ENCODE measurements at places on chromosomes 16 and 17.

- H3K27me3 ChIP-seq: no peaks in the 10 kb centered on the region
- no peak overlapping the region for H3K4me3 ChIP-seq
- no peak for DNase-seq
- no peaks in the 10 kb centered on the region for H3K36me3 ChIP-seq
- no peaks in the 10 kb centered on the region for H3K4me1 ChIP-seq
- no peak overlapping the region for H3K27ac ChIP-seq
Measured at GRCh38 chr16:47949714-47950113, 206.1 kb downstream of the ABCC12 start.

- H3K4me1 ChIP-seq: peaks cover under 1% of the 10 kb centered on the region
- no peak overlapping the region for H3K27ac ChIP-seq
- no peak for DNase-seq
- no peaks in the 10 kb centered on the region for H3K27me3 ChIP-seq
- H3K36me3 ChIP-seq: no peaks in the 10 kb centered on the region
Measured at GRCh38 chr16:84348386-84348888, 19.9 kb upstream of the ATP2C2 start.

DNA sequence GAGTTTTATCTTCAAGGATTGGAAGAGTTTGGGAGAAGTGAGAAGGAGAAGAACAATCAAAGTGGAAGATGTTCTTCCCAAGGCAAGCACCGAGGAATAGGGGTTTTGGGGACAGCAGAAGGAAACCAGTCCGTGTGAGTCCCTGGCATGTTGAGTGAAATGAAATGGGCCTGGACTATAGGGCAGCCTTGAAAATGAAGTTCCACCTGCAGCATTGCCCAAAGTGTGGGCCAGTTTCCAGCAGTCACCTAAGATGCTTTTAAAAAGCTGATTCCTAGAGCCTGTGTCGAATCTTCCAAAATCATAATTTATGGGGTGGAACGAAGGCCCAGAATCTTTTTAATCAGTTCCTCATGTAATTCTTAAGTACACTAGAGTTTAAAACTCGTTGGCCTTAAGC, 59.9 kb upstream of the DNAH9 start:
- no peaks in the 10 kb centered on the region for H3K27me3 ChIP-seq
- H3K27ac ChIP-seq: no peak overlapping the region
- H3K36me3 ChIP-seq: no peaks in the 10 kb centered on the region
- no peak overlapping the region for H3K4me3 ChIP-seq
- no peaks in the 10 kb centered on the region for H3K4me1 ChIP-seq

GRCh38 chr17:27530764-27531391, 74.6 kb downstream of the KSR1 start:
- no peaks in the 10 kb centered on the region for H3K27me3 ChIP-seq
- H3K36me3 ChIP-seq: no peaks in the 10 kb centered on the region
- H3K27ac ChIP-seq: peak overlapping the region; percentile 59
- H3K4me1 ChIP-seq: peaks cover 59% of the 10 kb centered on the region
- no peak overlapping the region for H3K4me3 ChIP-seq

DNA sequence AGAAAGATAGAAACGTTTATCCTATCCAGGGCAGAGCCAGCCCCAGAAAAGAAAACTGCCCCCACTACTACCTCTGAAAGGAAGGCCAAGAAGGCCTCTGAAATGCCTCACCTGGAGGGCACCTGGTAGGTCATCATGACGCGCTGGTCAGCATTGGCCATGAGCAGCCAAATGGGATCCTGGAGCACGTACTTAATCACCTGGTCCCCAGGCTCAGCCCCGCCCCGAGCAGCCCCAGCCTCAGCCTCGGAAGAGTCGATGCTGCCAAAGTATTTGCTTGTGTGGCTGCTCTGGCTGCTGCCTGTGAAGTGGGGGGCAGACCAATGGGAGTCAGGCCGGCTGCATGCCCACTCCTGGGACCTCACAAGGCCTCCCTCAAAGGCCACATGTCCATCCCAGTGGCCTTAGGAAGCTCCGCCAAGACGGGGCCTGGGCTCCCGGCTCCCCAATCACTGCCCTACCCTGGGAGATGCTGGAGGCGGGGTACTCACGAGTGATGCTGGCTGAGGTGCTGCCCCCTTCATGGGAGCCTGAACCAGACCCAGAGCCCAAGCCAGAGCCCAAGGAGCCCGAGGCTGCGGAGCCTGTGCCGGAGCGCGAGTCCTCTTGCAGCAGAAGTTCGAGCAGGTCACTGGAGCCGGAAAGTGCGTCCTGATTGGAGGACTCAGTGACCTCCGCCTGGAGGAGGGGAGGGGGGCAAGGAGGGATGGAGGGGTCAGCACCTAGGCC, 9.9 kb downstream of the PER1 start:
- H3K4me1 ChIP-seq: peaks cover 6% of the 10 kb centered on the region
- H3K36me3 ChIP-seq: no peaks in the 10 kb centered on the region
- no peak overlapping the region for H3K27ac ChIP-seq
- H3K4me3 ChIP-seq: no peak overlapping the region

DNA sequence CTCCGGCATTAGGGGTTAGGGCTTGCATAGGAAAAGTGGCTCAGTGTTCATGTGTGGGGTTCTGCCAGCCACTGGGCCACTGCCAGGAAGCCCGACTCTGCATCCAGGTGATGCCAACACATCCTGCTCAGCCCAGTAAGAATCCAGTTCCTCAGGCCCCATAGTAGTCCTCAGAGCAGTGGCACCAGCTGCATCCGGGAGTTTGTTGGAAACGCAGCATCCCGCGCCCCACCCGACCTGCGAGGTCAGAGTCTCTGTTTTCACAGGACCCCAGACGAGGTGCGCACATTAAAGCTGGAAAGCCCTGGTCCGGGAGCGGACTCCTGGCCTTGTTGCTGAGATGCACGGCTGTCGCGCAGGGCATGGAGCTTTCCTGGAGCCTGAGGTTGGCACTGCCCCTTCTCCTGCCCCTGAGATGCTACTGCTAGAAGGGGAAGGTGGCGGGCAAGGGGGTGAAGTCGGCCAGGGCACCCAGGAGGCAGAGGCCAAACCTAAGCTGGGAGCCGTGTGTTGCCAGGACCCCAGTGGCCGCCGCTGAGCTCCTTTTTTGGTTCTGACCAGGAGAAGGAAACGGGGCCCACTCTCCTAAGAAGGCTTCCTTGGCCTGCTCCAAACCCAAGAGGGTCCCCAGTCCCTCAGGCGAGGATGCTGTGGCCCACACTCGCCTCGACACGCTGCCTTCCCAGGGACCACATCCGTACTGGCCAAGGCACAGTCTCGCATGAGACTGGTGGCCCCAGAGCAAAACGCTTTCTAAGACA, 44.4 kb downstream of the NOS2 start:
- no peak for DNase-seq
- no peaks in the 10 kb centered on the region for H3K4me1 ChIP-seq
- H3K27me3 ChIP-seq: peaks cover 20% of the 10 kb centered on the region
- no peaks in the 10 kb centered on the region for H3K36me3 ChIP-seq

- H3K4me3 ChIP-seq: no peak overlapping the region
- no peak for DNase-seq
- no peak overlapping the region for H3K27ac ChIP-seq
- H3K4me1 ChIP-seq: no peaks in the 10 kb centered on the region
- no peaks in the 10 kb centered on the region for H3K27me3 ChIP-seq
Measured at GRCh38 chr17:40777459-40777858, 4.9 kb downstream of the KRT27 start.

DNA sequence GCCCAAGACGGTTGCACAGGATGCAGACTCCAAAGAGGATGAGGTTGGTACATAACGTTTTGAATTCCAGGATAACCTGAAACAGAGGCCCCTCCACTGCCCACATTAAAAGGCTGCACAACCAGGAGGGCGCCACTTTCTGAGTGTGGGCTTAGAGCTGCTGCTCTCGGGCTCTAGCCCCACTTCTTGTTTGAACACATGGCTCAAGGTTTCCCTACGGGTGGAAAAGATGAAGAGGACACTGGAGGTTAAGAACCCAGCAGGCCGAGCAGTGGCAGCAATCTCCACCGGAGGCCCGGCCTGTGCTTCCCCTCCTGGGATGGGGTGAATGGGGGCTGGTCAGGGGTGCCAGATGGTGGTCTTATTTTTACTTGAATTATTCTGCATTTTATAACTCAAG, 8.0 kb upstream of the TRAP1 start:
- no peak overlapping the region for H3K27ac ChIP-seq
- no peak overlapping the region for H3K4me3 ChIP-seq
- no peaks in the 10 kb centered on the region for H3K27me3 ChIP-seq
- H3K4me1 ChIP-seq: no peaks in the 10 kb centered on the region
- 0 out of 2 replicates have a peak, but pooled peaks cover 3% of the 10 kb centered on the region for H3K36me3 ChIP-seq
- no peak for DNase-seq
